ENCODE measurements at places on chromosomes 7 and 10.

- DNase-seq: no peak
These were observed 3.8 kb downstream of the HHEX start for GRCh38 chr10:92693534-92693893.

GRCh38 chr10:123706236-123706635, 40.1 kb downstream of the GPR26 start:
- DNase-seq: no peak

DNA sequence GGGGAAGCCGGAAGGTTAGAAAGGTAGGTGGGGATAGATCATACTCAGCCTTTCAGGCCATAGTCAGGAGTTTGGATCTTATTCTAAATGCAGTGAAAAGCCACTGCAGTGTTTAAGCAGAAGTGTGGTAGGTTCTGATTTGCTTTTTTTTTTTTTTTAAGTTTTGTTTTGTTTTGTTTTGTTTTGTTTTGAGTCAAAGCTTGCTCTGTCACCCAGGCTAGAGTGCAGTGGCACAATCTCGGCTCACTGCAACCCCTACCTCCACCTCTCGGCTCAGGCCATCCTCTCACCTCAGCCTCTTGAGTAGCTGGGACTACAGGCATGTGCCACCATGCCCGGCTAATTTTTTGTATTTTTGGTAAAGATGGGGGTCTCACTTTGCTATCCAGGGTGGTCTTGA, 23.5 kb downstream of the RHOBTB1 start:
- DNase-seq: no peak

DNA sequence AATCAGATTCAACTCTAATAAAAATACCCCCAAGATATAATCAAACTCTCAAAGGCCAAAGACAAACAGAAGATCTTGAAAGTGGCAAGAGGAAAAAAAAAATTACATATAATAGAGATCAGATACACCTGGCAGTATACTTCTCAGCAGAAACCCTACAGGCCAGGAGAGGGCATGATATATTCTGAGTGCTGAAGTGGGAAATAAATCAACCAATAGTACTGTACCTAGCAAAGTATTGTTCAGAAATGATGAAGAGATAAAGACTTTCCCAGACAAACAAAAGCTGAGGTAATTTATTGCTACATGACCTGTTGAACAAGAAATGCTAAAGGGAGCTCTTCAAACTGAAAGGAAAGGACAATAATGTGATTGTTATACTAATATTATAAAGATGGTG, 291.9 kb downstream of the SH2D4B start:
- no peak for DNase-seq

DNA sequence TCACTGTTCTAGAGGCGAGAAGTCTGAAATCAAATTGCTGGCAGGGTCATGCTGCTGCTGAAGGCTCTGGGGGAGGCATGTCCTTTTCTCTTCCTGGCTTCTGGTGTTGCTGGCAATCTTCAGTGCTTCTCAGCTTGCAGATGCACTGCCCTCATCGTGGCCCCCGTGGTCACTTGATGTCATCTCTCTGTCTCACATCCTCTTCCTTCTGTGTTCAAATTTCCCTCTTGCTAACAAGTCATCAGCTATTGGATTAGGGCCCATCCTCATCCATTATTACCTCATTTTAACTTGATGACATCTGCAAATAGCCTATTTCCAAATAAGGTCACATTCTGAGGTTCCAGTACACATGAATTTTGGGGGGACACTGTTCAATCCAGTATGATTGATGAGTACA, 36.6 kb upstream of the SRGN start:
- DNase-seq: peak; percentile 38

GRCh38 chr7:116538138-116538537, 13.3 kb downstream of the CAV1 start:
- DNase-seq: no peak

DNA sequence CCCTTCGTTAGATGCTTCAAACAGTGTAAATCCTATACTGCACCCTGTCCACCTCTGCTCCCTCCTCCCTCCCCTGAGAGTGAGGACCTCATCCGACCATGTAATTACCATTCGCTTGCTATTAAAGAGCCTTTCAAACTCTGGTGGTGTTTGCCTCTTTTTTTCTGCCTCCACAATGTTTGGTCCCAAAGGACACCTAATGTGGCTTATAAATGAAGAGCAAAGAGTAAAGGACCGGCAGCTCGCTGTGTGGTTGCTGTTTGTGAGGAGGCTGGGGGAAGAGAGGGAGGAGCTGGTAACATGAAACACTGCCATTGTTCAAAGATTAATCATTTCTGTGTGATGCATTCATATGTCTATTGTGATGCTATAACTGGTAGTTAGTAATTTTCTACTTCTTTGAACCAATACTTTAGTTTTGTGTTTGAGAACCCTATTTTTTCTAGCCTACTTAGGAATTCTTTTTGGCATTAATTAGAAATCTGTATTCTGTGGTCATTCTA, 27.9 kb downstream of the MTURN start:
- peak; percentile 64 for DNase-seq

DNA sequence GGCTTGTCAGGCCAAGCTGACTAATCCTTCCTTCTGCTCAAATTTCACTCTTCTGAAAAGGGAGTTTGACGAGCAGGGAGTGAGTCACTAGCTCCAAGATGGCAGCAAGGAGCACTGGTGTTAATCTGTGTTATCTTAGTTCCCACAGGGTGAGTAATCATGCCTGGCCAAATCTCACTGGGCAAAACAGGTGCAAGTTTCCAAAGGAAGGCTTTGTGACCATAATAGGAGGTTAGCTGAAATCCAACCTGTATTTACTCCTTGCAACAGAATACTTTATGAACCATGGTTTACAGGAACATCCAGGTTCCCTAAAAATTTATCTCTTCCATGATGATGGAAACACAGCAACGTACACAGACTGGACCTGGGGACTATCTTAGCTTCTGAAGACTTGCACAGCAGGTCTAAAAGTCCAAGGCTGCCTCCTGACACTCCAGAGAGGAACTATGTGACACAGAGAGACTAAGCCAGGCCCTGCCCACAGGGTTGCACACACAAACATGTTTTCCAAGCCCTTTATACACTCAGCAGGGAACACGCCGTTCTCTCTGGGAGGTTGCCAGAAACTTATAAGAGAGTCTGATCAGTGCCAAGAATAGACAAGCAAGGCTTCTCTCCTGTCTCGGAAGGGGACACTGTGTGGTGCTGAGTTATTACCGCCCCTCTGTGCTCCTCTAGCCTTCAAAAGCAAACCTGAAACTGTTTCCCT, 46.3 kb downstream of the PDK4 start:
- DNase-seq: peak; percentile 48

- no peak for DNase-seq
These were observed 89.0 kb upstream of the SEPHS1 start for GRCh38 chr10:13437026-13437555.

DNA sequence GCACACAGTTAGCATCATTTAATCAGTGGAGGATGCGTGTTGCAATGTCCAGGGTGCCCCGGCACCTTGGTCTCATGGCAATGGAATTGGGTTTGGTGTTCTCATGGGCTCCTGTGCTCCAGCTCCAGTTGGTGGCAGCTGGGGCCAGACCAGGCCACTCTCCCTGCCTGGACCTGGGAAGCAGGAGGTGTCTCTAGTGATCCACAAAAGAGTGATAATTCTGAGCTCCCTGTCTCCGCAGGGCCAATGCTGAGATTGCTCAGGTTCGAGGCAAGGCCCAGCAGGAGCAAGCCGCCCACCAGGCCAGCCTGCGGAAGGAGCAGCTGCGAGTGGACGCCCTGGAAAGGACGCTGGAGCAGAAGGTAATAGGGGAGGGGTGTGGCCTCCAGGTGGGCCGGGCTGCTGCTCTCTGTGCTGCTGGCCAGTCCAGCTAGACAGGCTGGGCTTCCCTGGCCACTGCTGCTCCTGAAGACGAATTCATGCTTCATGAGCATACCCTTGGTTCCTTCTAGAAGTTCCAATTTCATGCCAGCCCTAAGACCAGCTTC, 21.7 kb upstream of the BTBD16 start:
- DNase-seq: no peak

All from fibroblast of upper back skin (primary cell).